ENCODE measurements at places on chromosomes 5 and 9.
A peak's percentile ranks its signal among the peaks of the same experiment; 100 is the strongest.

GRCh38 chr9:36035006-36035405 lies 1.7 kb upstream of the RECK start:
- DNase-seq: no peak

GRCh38 chr5:153775923-153776322 lies 262.8 kb downstream of the FAM114A2 start:
- DNase-seq: no peak

GRCh38 chr5:75335952-75336614 lies 937 bp upstream of the HMGCR start:
- no peak for DNase-seq

DNA sequence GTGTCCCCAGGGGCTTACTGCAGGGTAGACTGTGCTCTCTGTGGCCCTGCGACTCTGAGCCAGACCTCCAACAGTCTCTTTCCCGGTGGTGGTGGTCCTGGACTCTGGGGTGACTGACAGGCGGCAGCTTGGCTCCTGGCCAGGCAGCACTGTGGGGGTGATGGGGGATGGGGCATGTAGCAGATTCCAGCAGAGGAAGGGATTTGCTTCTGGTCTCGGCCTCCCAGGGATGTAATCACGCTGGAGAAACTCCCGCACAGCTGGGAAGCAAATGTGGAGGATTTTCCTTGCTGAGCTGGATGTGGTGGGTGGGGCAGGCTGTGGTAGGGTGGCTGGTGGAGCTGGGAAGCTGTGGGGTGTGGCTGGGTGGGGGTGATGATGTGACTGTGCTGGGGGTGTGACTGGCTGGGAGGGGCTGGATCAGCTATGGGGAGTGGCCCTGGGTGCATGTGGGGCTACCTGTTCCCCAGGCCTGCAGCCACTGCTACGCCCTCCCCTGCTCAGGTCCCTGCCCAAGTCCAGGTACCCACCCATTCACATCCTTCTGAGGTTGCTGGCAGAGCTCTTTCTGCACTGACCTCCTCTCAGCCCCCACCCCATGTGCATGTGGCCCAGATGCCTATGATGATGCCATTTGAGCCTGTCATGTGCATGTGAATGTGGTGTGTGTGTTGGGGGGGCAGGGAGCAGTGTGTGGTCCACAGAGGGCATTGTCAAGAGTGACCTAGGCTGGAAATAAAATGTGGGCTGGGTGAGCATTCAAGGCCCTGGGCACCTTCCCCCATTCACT lies 3.8 kb downstream of the NDST1 start:
- DNase-seq: no peak

- no peak for DNase-seq
Measured at GRCh38 chr9:79800578-79800977, 228.8 kb downstream of the TLE4 start.

DNA sequence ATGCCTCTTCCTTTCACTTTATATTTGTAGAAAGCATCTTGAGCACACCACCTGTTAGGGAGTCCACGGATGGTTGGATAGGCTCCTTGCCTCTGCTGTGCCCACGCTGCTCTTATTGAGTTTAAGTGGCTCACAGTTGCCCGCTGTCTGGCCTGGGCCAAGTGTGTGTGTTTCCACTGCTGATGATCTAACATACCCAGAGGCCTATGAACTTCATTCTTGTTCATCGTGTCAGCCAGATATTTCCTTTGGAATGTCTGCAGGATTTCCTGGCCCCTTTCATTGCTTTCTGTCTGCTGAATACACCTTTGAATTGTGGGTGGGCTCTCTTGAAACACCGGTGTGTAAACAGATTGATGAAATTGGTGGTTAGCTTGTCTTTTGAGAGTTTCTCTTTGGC lies 46.6 kb downstream of the MVB12B start:
- DNase-seq: no peak

GRCh38 chr5:105789246-105789645 lies 1881.5 kb downstream of the EFNA5 start:
- no peak for DNase-seq

DNA sequence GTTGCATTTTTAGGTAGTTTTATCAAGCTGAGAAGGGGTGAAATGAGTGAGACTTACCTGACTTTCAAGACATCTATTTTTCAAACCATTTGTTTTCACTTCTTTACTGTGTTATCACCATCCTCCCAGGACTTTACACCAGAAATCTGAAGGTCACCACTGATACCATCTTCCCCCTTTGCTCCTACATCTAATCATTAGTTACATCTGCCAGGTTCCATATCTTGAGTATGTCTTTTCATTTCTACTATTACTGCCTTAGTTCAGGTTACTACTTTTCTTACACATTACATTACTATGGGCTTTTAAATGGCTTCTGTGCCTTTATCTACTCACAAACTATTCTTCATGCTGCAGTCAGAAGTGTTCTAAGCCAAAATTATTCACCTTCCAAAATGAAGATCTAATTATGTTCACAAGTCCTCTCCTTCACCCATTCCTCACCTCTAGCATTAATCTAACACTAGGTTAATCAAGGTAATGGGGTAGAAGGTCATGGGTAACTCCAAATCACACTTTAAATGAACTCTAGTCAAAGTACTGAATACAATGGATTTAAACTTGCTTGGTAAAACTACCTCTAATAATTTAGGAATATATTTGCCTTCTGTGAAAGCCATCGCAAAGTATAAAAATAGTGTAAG lies 2.1 kb upstream of the HSDL2 start:
- no peak for DNase-seq

DNA sequence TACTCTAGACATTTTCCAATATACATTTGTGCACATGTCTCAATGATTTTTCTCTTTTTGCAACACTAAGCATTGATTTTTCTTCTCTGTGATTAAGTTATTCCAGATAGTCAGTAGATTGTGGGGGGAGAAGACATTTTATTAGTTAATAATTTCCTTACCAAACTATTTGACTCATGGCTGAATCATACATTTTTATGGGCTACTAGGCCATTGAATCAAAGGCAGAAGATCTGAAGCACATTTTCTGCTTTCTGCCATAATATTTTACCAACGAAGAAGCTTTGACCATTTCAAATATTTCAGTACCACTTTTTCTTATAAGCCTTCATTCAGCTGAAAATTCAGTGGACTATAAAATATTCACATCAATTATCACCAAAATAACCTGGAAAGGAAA lies 175.6 kb downstream of the IRX2 start:
- DNase-seq: no peak

DNA sequence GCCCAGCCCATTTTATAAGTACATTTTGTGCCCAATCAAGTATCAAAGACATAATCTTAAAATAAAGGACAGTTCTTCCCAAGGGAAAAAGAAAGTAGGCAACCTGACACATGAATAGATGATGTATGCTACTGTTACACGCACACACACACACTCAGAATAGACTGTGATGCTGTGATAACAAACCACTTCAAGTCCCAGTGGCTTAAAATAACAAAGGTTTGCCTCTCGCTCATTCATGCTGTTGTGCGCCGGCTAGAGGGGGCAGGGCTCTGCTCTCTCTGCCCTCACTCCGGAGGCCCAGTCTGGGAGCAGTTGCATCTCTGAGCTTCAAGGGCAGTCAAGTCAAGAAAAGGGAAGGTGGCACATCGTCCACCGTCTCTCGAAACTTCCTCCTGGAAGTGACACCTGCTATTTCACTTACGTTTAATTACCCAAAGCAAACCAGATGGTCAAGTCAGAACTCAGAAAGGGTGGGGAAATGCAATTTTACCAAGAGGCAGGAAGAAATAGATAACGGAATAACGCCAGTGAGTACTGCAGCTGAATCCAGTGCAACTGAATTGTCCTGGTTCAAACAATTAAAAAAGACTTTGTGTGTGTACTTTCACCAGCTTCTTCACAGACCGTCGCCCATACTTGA lies 43.3 kb downstream of the ANKRD33B start:
- no peak for DNase-seq

DNA sequence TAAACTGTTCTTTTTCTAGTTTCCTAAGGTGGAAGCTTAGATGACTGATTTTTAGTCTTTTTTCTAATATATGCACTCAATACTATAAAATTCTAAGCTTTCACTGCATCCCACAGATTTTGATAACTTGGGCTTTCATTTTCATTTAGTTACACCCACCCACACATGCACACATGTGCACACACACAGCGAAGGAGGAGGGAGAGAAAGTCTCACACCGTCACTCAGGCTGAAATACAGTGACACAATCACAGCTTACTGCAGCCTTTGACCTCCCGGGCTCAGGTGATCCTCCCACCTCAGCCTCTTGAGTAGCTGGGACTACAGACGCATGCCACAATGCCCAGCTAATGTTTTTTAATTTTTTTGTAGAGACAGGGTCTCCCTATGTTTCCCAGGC lies 96.5 kb downstream of the SMIM23 start:
- no peak for DNase-seq

DNA sequence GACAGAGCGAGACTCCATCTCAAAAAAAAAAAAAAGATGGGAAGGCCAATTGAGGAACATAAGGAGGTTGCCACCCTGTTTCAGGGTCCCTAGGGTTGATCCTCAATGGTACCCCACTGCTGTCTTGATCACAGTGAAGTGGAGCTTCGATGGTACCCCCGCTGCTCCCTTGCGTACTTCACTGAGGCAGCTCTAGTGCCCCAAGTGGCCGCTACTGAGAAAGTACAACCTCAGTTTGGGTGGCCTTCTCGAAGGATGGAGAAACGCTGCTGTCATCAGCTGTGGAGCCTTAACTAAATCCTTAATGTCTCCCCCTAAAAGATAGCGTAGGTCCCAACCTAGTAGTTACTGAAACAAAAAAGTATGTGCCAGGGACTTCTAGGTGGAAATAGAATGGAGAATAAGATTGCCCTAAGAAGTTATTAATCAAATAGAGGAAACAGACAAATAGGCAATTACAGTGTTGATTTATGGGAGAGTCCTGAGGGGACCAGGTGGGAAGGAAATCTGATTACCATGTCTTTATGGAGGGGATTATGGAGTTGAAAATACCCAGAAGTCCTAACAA lies 6.3 kb downstream of the TESK1 start:
- peak; percentile 36 for DNase-seq

GRCh38 chr9:1267141-1267570 lies 217.0 kb downstream of the DMRT2 start:
- DNase-seq: no peak

DNA sequence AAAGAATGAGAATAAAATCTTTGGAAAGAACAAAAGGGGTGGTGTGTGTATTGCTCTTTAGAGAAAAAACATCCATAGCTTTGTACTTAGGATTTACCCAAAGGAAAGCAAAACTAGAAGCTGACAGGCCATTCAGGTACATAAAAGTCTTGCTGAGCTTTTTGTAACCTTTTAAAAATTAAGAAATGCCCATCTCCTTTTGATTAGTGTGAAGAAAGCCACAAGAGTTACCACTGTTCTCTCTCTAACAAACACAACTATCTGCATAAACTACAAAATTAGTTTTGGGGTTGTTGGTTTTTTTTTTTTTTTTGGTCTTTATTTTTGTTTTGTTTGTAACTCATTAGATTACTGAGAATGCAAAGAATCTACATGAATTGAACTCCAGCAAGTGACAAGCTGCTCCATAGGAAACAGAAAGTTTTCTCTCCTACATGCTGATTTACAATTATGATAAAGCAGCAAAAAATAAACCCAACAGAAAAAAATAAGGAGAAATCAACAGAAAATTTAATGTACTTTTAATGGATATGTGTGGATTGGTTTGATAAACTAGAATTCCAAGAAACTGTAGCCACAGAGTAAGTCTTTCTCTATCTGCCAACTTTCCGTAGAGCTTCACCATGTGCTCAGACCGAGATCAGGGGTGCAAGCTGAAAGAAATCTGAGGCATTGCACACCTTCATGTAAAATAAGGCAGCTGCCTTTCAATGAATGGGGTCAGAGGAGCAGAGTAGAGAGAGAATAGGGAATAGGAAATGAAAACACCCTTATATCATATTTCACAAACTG lies 12.3 kb downstream of the BAAT start:
- DNase-seq: no peak

DNA sequence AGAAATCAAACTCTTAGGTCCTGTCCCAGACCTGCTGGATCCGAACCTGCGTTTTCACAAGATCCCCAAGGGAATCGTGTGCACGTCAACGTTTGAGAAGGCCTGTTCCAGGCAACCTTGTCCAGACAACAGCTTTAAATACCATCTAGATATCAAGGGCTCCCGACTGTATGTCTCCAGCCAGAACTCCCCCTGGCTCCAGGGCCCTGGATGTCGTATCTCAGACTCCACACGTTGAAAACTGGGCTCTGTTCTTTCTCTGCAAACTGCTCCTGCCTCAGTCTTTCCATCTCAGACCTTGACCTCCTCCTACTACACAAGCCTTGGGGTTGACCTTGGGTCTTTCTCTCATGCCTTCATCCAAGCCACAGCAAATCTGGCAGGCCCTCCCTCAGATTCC lies 5.8 kb upstream of the ENG start:
- no peak for DNase-seq

GRCh38 chr9:99732715-99733114 lies 89.0 kb upstream of the NR4A3 start:
- no peak for DNase-seq

DNA sequence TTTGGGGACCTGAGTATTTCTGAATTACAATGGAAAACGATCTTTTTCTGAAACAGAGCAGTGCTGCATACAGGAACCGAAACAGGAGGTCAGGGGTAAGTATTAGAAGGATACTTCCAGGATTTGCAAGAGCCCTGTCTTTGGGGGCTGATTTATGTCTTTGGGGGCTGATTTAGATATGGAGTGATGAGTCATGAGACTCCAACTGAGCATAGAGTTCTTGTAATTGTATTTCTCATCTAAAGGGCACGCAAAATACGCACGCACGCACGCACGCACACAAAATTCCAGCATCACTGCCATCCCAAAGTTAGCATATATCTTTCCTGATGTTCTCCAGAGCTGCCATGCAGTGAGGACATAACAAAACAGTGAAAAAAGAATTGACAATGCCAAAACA lies 414.8 kb upstream of the CCNH start:
- DNase-seq: no peak

DNA sequence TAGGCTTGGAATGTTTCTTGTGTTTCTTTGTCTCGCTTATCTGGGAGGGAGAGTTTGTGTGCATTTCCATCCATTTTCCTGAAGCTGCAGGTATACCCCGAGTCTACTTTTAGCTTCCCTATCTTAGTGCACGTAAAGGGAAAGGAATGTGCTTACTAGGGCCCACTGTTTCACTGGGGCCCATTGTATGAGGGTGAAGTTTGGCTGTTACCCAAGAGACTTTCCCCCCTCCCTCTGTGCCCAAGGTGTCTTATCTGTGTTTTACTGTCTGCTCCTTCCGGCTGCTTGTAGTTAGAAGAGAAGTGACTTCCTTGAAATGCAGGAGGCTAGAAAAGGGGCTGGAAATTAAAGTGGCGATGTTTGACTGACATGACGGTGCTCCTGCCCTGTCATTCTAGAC lies 12.1 kb upstream of the BTNL3 start:
- DNase-seq: no peak

- DNase-seq: no peak
Measured at GRCh38 chr9:137319739-137320551, 17.9 kb upstream of the NRARP start.

All from T follicular helper cell (primary cell).